ENCODE measurements at places on chromosomes 12 and 14.

- no peak for DNase-seq
Observed at GRCh38 chr14:101726954-101727302, 34.6 kb upstream of the PPP2R5C start.

- no peak for DNase-seq
Observed at GRCh38 chr14:35556548-35556947, 22.6 kb downstream of the INSM2 start.

DNA sequence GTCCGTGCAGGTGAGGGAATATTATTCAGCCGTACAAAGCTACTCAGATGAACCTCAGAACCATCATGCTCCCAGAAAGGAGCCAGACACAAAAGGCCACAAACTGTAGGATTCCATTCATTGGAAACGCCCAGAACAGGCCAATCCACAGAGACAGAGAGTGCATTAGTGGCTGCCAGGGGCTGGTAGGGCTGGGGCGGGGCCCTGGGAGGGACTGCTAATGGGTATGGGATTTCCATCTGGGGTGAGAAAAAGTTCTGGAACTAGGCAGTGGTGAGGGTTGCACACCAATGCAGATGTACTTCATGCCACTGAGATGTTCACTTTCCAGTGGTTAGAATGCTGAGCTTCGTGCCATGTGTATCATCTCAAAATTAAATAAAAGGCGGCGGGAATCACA, 101.1 kb downstream of the RFLNA start:
- no peak for DNase-seq

- DNase-seq = no peak
Observed at GRCh38 chr12:106871477-106871876, 84.2 kb upstream of the TMEM263 start.

DNA sequence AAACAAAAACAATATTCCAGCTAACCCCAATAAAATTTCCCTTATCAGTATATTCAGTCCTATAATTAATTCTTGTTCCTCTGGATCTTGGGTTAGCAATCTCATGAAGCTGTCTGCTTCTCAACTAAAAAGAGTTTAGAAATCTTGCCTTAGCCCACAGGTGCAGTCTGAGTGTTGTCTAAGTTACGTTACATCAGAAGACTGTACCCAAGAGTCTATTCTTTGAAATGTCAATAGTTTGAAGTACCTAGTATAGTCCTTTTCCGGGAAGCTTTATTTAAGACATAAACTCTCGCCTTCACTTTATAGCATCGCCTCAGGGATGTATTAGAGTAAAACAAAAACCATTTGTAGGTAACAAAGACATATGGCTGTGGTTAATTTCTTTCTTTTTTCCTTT, 465.1 kb downstream of the FUT8 start:
- no peak for DNase-seq

GRCh38 chr12:109961201-109961600, 35.0 kb downstream of the GIT2 start:
- no peak for DNase-seq
